ENCODE measurements at places on chromosomes 3 and 15.

GRCh38 chr15:39153716-39154115 is 427.2 kb upstream of the THBS1 start:
- no peak for DNase-seq

GRCh38 chr15:51403072-51403878 is 61.8 kb downstream of the GLDN start:
- DNase-seq = no peak

- no peak for DNase-seq
These were observed 194.4 kb downstream of the FEZF2 start for GRCh38 chr3:62178739-62179600.

DNA sequence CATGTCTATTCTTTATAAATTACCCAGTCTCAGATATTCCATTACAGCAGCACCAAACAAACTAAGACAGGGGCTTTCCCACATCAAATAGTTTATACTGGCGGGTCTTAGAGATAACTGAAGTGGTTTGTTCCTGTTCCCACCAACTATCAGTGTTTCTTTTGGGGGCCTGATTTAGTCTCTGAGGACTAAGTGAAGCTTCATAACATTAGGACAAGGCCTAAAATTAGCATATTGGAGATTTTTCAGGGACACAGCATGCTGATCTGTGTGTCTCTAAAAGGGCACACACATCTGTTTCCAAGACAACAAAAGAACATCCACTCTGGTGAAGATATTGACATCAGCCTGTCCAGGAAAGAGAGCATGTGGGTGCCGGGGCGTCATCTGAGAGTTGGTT is 72.6 kb upstream of the SEMA6D start:
- DNase-seq = no peak

- no peak for DNase-seq
These were observed 29.5 kb upstream of the ULK4 start for GRCh38 chr3:41991437-41991836.

GRCh38 chr3:42659451-42660130 is 6.1 kb downstream of the ZBTB47 start:
- no peak for DNase-seq

DNA sequence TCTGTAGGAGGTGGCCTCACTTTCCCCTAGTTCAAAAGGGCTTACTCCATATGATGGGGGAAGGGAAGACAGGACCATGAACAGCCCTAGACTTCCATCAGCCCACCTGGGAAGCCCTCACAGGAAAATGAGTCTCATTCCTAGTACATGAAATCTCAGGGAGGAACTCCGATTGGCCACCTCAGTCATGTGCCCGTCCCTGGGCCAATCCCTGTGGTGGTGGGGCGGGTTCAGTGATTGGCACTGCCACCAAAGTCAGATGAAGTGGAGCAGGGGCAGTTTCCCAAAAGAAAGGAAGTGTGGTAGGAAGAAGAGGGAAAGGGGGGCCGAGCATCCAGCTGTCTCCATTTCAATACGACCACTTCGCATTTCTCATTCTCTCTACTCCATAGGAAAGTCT is 25.9 kb upstream of the GP9 start:
- DNase-seq = no peak

DNA sequence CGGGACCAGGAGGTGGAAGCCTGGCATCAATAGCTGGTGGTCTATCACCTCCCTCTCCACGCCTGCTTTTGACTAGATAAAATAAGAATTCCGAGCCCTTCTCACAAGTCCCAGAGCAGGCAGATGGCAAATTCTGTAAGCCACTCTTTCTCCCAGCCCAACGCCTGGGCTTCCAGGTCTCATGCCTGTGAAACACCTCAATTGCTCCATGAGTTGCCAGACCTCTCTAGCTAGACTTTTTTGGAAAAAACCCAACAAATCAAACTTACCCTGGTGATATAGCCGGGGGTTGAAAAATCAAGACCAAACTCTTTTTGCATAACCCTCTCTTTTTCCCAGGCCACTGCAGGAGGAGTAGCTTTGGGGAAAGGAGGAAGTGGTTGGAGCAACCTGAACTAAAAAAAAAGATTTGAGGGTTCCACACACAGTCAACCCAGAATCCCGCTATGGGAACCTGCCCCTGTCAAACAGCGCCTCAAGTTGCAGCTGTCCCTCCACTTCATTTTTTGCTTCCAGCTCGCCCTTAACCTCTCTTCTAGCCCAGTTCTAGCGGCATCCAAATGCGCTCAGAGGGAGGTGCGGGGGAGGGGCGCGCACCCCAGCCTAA is 7.0 kb downstream of the BHLHE40 start:
- DNase-seq = peak; percentile 54

GRCh38 chr3:177633671-177634207 is 436.5 kb upstream of the TBL1XR1 start:
- DNase-seq = no peak

GRCh38 chr3:13353506-13353905 is 66.6 kb downstream of the NUP210 start:
- DNase-seq = no peak

GRCh38 chr15:99117111-99117510 is 12.2 kb downstream of the SYNM start:
- DNase-seq = no peak

DNA sequence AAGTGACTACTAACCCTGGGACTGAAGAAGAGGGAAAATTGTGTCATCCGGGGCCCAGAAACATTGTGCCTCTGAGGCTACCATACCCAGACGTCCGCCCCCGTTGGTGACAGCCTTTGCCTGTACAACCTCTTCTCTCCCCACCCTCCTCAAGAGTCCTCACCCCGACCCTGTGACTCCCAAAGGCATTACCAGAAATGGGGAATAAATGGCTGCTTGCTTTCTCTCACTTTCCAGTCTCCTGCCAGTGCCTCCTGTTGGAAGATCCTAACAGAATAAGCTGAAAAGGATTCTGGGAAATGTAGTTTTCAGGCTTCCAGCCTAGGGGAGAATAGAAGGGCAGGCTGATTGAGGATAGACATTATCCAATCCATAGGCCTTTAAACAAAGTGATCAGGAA is 30.8 kb upstream of the SLC25A36 start:
- DNase-seq = no peak

DNA sequence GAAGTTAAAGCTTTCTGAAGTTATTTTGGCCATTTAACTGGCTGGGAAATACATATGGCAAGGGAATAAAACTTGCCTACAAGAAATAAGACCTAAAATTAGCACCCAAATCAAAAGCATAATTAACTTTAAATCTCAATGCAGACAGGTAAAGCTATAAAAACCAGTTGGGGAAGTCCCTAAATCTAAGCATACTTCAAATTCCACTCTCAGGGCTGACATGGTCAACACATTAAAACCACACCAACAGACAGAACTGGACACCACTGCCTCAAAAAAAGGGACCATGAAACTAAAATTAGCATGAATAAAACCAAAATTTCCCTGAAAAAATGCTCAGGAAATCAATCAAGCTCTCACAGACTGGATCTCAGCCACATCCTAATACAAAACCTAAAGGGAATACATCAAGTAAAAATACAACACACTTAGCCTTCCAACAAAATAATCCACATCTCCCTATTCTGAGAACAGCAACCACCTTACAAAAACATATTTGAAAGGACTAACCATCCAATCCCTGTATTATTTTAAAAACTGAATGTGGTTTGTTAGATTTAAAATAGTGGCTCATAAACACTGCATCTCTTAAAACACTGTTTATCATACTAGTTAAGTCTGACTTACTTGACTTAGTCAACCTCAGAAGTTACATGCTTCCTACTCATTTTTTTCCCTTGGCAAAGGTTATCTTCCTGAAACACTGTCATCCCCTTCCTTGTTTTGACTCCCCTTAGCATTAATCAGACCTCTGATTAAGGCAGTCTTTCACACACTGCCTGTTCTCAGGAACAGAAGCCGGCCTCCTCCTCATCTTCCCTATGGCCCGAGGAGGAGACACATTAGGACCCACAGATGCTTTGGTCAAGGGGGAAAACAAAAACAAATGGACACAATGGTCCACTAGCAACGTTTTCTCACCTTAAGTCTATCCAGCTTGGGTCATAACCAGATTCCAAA is 8.3 kb downstream of the TRA2B start:
- DNase-seq = no peak

DNA sequence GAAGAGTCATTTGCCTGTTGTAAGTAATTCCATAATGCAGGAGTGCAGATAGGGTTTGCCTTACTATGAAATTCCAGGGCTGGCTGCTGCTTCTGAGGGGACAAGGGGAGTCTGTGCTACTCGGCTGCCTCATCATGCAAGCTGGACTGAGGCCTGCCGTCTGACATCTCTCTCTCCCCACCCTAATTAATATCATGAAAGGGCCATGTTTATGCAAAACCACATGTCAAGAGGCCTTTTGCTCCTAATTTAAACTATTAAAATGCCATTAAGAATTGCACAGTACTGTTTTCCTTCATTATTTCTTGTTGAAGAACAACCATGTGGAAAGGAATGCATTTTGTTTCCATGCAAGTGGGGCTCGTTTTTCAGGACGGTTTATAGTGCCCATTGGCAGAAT is 26.3 kb downstream of the CHST2 start:
- DNase-seq = no peak

DNA sequence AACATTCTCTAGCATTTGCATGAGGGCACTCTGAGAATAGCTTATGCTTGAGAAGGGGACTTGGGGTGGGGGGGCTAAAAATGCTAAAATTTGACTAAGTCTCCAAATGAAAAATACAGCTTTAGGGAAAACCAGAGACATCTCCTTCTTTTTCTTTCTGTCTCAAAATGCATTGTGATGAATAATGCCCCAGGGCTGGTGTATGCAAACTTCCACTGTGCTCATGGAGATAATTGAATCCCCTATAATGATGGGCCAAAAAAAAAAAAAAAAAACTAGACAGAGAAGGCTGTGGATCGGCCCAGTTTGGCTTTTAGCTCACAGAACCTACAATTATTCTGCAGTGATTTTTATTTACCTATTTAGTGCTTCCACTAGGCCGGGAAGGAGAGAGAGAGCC is 147.9 kb upstream of the RORA start:
- DNase-seq = no peak

DNA sequence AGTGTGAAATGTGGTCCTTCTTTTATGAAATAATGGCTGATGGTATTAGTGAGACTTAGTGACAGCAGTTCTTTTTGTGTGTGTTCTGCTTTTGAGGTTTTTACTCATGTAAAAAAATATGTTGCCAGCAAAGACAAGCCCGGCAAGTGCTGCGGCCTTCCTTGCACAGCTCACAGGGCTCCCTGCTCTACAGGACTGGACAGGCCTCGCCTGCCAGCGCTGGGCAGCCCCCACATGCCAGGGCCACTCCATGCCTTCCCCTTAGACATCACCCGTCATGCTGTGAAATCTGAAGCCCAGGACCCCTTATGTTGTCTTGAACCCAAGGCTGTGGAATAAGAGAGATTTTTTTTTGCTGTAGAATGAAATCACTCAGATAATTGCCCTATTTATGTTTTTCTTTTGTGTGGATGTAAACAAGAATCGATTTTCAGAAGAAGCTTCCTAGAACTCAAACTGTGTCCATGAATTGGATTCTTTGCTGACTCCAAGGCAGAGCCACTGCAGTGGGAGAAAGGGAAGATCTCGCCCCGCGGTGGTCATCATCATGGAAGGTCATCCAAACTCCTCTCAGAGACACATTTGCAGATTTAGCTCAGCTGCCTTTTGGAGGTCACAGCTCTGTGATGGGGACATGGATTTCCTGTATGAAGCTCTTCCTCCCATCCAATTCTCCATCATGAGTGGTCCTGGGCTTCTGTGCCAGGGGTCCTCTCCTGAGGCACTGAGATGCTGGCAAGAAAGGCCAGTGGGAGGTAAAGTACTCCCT is 150.8 kb downstream of the ATP10A start:
- DNase-seq = no peak

GRCh38 chr3:173217127-173217526 is 76.1 kb upstream of the SPATA16 start:
- DNase-seq = no peak

- no peak for DNase-seq
These were observed 342.2 kb downstream of the GBE1 start for GRCh38 chr3:81419228-81419627.

DNA sequence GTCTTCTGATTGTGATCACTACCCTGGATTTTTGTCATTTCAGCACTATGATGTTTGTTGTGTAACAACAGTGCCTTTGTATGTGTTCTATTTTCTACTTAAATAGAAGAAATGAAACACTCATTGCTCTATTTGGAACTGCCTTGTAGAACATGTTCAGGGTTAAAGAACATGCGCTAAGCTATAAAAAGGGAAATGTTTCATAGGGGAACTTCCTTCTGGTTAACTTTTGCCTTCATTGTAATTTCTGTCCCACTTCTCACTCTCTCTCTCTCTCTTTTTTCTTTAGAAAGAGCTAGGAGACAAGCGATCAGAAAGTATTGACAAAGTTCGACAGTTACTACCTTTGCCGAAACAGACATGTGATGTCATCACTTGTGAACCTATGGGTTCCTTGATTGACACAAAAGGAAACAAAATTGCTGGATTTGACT is at the start of gene P2RY12:
P2RY12 (minus strand) TSS at position 13 of the 434 bp plus-strand sequence. CDS start 45,908 bp downstream, outside the sequence.
- no peak for DNase-seq

DNA sequence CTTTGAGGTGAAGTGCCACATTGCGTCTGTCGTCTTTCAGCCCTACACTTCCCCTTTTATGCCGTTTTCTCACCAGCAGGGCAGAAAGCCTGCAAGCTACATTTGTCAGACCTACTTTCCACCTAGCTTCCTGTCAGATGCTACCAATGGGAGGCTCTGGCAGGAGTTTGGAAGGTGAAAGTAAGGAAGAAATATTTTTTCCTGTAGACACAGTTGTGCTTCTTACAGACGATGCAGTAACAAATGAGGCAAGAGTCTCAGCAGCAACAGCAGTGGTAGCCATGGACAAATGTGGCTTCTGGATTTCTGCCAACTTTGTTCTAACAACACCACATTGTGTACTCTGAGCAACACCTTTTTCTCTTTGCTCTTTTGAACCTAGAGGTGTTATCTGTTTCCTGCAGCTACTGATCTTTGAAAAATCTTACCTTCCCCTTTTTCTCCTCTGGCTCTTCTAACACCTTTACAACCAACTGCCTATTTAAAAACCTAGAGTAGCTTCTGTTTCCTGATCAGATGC is 70.6 kb upstream of the STT3B start:
- DNase-seq = peak; percentile 8

DNA sequence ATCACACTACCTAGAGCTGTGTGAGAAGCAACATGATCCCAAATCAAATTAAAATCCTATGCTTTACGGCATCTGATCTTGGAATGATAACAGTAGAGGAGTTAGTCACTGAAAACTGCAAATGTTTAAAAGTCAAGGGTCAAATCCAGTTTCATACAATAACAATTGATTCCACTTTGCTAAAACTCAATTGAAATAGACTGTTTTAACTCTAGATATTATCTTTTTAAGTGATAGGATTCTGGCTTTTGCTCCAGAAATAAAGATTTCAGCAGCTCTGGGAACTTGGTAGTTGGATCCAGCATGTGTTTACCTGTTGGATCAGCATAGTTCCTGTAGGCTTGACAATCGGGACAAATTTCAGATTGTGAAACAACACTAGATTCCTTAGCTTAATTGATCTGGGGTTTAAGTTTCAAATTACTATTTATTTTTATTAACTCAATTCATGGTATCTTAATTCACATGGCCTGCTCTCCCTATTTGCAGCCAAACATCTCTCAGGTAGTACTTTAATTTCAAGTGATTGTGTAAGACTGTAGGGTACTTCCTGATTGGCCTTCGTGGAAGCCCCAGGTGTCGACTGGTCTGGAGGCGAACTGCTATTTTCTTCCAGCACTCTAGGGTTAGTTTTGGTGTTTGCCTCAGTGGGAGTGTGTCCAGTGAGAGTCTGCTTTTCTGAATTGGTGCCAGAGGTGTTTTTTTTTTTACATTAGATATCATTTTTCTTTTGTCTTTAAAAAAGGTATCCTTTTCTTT is 16.6 kb downstream of the NFKBIZ start:
- DNase-seq = no peak

- peak; percentile 48 for DNase-seq
These were observed 16.9 kb downstream of the RFTN1 start for GRCh38 chr3:16496408-16497222.

Measured in activated CD4-positive, alpha-beta T cell treated with anti-CD3 and anti-CD28 coated beads, Interleukin-2, amount 50 U/mL, for 16 hours (primary cell).